ENCODE measurements at places on chromosomes 5 and 9. TPM values are rescaled to one million over a fixed set of nuclear protein-coding genes. Genes with fewer than 3 reads are reported as not detected.

Gene MOB3B
- total RNA-seq: not detected

Gene PCDHGA9
- total RNA-seq: not detected

Gene DMRT3
- total RNA-seq: not detected

Gene STK32A
- total RNA-seq: not detected

Gene OR1J2
- not detected for total RNA-seq

Gene GPR150
- not detected for total RNA-seq

Gene MEGF9
- total RNA-seq: 21.6 TPM

Gene NR5A1
- total RNA-seq: not detected

Gene PCDHB3
- not detected for total RNA-seq

Gene ENTPD8
- total RNA-seq: not detected

Gene TMED9
- total RNA-seq: 366 TPM

Gene SPATA31E1
- total RNA-seq: not detected

Gene IFNA2
- not detected for total RNA-seq

Gene ALDH1A1
- total RNA-seq: 936 TPM

Gene HMMR
- total RNA-seq: 74.1 TPM

Measured in Caki2 (cell line).